ENCODE measurements at places on chromosomes 5 and 9. TPM values are rescaled to one million over a fixed set of nuclear protein-coding genes. Genes with fewer than 3 reads are reported as not detected.

Gene FRMD3
- total RNA-seq, result 0.11 TPM

Gene BNC2
- 81.3 TPM for total RNA-seq

Gene SOHLH1
- not detected for total RNA-seq

Gene TUSC1
- 9.3 TPM for total RNA-seq

Gene CCDC152
- 0.78 TPM for total RNA-seq

Gene TPRN
- 6.1 TPM for total RNA-seq
